ENCODE measurements at places on chromosomes 4 and X.

GRCh38 chrX:123424546-123424945, 240.5 kb downstream of the GRIA3 start:
- no peak for DNase-seq

- DNase-seq: no peak
Observed at GRCh38 chrX:115174548-115174947, 14.7 kb upstream of the RBMXL3 start.

- no peak for DNase-seq
Observed at GRCh38 chr4:78222575-78223186, 165.6 kb downstream of the FRAS1 start.

- no peak for DNase-seq
Observed at GRCh38 chr4:99506781-99507180, 4.0 kb upstream of the C4orf17 start.
